ENCODE measurements at places on chromosomes 5 and 9.

GRCh38 chr9:124929464-124929863 is 11.4 kb downstream of the GOLGA1 start:
- DNase-seq: no peak

DNA sequence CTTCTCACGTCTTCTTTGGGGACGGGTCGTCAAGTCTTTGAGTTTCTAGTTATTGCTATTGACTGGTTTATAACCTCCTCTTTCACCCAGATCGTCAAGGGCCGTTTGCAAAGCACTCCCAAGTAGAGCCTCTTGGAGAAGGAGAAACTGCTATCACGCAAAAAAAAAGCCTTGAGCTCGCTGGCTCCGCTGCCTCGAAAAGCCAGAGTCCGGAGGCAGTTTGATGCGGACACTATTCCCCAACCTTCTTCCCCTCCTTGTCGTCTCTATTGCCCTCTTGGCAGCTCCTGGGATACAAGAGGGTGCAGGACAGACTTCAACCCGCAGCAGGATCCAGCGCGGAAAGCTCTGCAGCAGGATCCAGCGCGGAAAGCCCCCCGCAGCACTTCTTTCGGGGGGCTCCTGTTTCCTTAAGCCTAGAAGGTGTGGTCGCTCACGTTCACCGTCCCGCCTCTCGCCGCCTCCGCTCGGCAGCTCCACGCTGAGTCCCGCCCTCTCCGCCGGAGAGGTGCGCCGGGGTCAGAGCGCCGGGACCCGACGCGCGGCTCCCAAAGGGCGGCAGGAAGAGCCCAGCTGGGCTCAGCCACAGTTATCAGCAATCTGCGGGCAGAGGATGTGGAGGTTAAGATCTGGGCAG is at the start of gene PCDHAC1:
Gene PCDHAC1, plus strand, starts transcription at position 494 of the 637 bp plus-strand sequence. CDS start 594 bp downstream, outside the sequence.
- no peak for DNase-seq

DNA sequence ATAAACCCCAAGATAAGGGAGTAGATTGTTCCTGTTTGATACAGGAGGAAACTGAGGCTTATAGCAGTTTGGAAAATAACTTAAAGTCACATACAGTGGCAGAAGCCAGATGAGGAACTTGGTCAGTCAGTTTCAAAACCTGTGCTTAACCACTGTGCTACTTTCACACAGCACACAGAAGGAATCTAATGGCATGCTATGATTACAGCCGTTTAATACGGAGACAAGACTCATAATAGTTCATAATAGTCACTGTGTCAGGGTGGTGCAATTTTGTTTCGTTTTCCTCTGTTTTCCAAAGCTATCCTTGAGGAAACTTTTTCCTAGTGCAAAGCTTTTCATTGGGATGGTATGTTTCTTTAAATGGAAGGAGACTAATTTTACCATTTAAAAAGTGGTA is 112.3 kb downstream of the GCNT1 start:
- DNase-seq: peak; percentile 65

- DNase-seq: peak; percentile 19
These were observed 87.7 kb downstream of the AUH start for GRCh38 chr9:91273853-91274552.

GRCh38 chr9:130952065-130952762 is 13.2 kb upstream of the FIBCD1 start:
- no peak for DNase-seq

DNA sequence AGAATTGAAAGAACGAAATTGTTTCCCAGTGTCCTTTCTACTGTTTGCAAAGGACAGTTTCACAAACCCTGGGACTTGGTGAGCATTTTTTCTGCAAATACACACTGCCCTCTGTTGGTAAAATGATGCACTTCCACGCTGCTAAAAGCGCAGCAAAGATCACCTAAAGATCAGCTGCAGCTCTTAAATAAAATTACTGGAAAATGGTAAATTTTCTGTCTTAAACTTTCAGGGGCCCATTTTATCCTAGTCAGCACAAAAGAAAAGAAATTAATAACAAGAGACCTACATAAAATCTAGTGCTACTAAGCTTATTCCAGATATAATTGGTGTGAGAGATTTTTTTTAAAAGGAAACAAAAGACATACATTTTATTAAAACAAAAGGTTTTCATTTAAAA is 566.0 kb downstream of the CAAP1 start:
- peak; percentile 42 for DNase-seq

Data from suppressor macrophage (primary cell).